ENCODE measurements at places on chromosomes 12 and 14.

- no peak for DNase-seq
Observed at GRCh38 chr12:88753066-88753465, 172.8 kb upstream of the KITLG start.

GRCh38 chr12:70648831-70649230 lies 11.6 kb upstream of the PTPRB start:
- no peak for DNase-seq

- DNase-seq, result no peak
Observed at GRCh38 chr14:33307691-33308251, 369.1 kb downstream of the NPAS3 start.

DNA sequence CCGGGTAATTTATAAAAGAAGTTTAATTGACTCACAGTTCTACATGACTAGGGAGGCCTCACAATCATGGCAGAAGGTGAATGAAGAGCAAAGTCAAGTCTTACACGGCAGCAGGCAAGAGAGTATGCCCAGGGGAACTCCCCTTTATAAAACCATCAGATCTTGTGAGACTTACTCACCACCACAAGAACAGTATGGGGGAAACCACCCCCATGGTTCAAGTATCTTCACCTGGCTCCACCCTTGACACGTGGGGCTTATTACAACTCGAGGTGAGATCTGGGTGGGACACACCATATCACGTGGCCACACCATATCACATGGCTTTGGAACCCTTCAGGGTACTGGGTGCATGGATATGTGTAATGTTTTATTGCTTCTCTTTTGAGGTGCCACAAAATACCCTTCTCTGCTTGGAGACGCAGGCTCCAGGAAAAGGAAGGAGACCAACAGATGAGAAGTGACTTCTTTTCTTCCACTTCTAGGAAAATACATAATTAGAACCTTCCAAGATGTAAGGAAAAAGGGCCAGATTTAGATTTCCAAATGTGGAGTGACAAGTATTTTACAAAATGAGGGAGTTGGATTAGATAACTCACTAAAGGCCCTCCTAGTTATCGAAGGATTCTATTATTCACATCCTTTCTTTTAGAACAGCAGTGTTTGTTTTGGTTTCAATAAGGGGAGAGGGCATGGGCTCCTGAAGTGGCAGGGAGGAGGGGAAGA lies 33.1 kb upstream of the ETFBKMT start:
- DNase-seq, result no peak

GRCh38 chr12:105982022-105982421 lies 156.7 kb downstream of the NUAK1 start:
- DNase-seq, result no peak

DNA sequence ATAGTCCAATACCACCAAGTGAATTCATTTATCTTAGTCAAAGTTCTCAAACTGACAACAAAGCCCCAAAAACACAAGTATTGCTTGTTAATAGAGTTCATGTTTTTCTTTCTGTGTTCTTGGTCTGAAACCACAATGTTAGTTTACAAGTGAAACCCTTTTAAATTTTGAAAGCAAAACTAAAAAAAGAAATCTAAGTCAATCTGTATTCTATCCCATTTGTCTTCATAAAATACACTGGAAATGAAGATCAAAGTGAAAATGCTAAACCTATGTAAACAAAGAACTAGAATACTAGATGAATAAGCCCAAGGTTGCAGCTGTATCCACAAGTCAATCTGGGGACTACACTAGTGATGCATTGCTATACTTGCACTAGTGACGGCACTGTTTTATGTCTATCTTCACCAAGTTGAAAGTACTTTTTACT lies 10.4 kb downstream of the MAP4K5 start:
- no peak for DNase-seq

DNA sequence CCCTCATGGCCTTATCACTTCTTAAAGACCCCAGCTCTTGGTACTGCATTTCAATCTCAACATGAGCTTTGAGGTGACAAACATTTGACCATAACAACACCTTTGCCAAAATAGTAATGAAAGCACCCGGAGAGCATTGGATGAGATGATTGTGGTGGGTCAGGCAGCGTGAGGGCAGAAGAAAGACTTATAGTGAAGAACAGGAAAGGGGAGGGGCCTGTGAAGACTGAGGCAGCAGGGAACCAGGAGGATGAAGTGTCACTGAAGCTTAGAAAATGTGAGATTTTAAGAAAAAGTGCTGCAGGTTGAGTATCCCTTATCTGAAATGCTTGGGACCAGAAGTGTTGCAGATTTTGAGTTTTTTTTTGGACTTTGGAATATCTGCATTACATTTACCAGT lies 86.3 kb downstream of the EMP1 start:
- no peak for DNase-seq

DNA sequence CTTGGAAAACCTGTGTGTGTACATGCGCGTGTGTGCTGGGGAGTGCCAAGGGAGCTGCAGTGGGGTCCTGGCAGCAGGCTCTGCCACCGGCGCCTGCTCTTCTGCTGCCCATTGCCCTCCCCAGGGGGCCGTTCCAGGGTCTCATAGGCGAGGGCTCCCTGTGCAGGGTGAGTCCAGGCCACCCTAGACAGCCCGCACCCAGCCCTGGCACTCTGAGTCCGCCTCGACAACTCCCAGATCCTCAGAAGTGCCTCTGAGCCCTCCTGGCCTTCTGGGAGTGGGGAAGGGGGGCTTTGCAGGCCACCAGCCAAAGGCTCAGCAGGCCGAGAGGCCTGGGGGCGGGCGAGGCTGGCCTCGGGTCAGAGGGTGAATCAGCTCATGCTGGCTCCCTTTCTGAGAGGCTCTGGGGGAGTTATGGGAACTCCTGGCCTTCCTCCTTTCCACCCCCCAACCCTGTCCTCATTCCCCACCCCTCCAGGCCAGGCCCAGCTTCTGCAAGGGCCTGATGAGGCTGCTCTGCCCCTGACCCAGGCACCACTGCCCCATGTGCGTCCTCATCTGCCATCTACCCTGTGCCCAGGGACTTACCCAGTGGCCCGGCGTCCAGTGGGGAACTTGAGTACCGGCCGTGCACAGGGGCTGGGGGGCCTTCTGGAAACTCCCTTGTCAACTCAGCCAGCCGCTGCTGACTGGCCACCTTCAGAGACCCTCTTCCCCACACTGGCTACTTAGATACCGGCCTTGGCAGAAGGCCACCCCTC lies 2.1 kb upstream of the TEDC1 start:
- no peak for DNase-seq

- DNase-seq, result no peak
Observed at GRCh38 chr14:20179880-20180279, 10.8 kb upstream of the OR11G2 start.

- DNase-seq, result no peak
Observed at GRCh38 chr12:12116677-12117076, 45.9 kb downstream of the BCL2L14 start.

DNA sequence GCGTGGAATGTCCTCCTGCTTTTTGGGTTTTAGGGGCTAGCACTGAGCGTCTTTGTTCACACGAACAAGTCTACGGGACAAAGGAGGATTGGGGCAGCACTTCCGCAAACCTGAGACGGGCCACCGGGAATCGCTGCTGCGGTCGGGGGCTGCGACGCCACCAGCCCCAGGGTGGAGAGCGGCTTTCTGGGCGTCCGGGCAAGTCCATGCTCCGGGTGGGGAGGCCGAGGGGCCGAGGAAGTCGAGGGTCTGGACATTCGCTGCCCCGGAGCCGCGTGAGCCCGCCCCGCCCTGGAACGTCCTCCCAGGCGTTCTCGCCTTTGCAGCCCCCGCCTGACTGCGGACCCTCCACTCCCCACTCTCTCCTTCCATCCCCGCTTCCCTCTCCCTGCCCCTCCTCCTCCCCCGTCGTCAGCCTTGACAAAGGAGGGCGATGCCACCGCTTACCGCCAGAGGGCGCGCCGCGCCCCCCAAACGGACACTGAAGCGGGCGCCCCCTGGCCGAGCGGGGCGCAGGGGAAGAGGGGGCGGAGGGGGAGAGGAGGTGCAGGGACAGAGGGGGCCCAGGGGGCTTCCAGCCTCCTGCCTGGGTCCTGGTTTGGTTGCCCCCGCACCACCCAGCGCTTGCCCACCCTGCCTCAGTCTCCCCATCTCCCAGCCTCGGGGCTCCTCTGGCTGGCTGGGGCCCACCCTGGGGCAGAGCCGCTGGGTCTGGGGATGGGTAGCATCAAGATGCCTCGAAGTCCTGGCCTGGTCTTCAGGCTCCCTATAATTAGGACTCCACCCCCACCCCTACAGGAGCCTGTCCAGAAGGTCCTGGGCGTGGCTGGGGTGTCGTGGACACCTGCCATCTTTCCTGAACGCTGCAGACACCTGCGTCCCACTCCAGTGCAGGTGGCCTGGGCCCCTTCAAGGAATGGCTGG lies 39.1 kb upstream of the INF2 start:
- no peak for DNase-seq

GRCh38 chr12:3732901-3733300 lies 20.0 kb downstream of the CRACR2A start:
- no peak for DNase-seq

DNA sequence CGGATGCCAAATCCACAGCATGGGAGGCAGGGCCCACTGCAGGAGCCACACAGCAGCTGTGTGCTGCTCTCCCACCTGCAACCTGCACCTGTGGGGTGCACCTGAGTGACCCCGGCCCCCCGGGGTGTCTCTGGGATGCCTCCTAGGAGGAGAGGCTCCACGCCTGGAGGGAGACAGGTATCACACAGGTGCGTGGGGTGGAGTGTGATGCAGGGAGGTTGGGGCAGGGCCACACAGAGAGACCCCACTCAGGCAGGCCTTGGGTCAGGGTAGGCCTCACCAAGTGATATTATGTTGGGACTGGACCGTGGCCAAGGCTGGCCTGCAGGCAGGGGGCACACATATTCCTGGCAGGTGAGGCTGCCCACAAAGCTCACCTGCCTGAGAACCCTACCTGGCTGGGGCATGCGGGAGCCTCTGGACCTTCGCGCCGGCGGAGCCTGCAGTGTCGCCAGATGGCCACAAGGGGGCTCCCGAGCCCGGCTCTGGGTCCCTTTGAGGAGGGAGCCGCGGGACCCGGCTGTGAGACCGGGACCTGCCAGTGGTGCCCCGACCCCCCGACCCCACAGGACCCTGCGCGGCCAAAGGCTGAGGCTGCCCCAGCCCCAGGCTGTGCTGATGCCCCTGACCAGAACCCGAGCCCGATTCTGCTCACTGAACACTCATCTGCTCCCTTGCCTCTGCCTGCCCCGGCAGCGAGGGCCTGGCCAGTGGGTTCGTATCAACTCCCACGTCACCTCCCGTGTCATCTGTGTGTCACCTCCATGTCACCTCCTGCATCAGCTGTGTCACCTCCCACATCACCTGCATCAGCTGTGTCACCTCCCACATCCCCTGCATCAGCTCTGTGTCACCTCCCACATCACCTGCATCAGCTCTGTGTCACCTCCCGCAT lies 11.4 kb downstream of the TMEM121 start:
- DNase-seq, result no peak

DNA sequence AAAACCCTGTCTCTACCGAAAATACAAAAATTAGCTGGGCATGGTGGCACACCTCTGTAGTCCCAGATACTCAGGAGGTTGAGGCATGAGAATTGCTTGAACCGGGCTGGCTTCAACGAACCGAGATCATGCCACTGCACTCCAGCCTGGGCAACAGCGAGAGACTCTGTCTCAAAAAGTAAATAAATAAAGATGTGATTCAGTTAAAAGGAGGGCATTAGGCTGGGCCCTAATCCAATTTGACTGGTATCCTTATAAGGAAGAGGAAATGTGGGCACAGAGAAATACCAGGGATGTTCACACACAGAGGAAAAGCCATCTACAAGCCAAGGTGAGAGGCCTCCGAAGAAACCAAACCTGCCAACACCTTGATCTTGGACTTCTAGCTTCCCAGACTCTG lies 10.1 kb upstream of the DCAF4 start:
- no peak for DNase-seq

GRCh38 chr14:104805941-104806624 lies 5.2 kb downstream of the ZBTB42 start:
- no peak for DNase-seq

- no peak for DNase-seq
Observed at GRCh38 chr12:28780096-28780495, 369.0 kb upstream of the FAR2 start.

- DNase-seq, result no peak
Observed at GRCh38 chr12:1525858-1526257, 68.5 kb downstream of the FBXL14 start.

DNA sequence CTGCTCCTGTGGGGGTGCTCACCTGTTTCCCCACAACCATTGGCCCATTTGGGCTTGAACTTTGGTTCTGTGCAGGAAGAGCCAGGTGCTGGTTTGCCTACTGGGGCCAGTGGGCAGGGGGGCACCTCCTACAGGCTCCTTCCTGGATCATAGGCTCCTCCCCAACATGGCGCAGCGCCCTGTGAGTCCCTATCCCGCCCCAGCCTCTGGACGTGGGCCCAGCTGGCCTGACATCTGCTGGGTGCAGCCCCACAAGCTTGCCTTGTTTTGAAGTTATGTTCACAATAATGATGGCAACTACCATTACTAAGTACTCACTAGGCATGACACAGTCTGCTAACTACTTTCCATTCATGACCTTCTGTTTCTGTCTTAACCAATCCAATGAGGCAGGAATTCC lies 147.8 kb downstream of the RBM19 start:
- DNase-seq, result no peak

DNA sequence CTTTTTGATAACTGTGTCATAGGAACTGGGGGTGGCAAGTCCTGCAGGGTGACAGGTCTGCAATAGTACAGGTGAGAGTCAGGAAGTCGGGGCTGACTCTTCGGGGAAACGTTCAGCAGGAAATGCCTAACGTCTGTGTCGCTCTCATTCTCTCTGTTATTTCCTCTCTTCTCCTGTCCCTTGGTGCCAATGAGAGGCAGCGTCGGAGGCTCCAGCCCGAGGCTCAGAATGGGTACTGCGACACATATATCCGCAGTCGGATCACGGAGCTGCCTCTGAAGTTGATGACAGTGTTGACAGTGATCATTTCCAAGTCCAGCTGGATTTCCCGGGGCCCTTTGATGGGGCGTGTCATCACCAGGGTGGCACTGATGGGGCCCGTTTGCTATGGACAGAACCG lies 2.7 kb upstream of the TC2N start:
- no peak for DNase-seq

DNA sequence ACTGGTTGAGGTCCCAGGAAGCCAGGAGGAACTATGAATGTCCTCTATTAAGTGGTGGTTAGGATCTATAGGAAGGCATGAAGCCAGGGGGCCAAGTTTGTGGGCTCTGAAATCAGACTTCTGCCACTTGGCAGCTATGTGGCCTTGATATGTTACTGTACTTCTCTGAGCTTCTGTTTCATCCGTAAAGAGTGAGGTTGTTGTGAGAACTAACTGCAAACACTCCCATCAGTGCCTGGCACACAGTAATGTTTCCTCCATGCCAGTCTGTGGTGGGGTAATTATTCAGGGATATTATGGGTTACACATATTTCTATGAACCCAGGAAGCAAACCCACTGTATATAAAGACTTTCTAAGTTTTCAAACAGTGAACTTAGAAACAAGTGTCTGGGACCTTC lies 57.4 kb downstream of the PLXNC1 start:
- no peak for DNase-seq

- DNase-seq, result no peak
Observed at GRCh38 chr12:80257920-80258319, 158.6 kb downstream of the OTOGL start.

GRCh38 chr14:23024612-23025075 lies 10.1 kb downstream of the PSMB5 start:
- DNase-seq, result no peak

Measured in HCT116 (cell line).